Renal cortex interstitium (tissue), 15 donors: ENCODE measurements at places on chromosomes 7 and 10.

DNA sequence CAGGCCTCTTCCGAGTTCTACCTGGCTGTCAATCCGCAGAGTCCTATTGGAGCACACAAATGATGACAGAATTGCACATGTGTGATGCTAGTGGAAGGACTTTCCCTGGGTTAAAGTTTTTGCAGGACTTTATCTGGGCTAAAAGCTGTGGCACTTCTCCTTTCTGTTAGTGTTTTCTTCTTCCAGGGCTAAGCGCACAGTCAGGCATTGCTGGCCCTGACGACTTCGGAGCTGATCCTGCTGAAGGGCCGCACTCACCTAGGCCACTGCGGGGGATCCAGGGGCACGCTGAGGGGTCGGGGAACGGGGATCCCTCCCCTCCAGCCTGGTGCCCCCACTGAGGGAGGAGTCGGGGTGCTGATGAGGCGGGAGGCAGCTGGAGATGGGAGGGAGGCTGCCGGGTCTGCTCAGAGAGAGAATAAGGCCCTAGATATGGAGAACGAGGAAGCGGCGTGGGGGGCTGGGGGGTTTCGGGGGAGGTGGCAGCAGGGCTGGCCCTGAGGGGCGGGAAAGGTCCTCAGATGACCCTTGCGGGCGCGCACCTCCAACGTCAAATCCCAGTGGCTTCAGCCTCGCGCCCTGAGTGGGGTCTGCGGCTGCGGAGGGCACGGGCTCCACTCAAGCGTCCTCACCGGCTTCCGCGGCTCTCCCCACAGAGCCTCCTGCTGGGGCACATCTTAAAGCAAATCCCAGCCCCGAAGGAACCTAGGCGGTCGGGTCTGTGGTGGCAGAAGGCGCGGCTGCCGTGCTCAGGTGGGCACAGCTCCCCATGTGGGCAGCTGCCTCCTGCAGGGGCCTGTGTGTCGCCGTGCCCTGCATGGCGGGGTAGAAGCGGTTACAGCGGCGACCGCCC, 30.9 kb downstream of the AGR3 start:
- DNase-seq = no peak

DNA sequence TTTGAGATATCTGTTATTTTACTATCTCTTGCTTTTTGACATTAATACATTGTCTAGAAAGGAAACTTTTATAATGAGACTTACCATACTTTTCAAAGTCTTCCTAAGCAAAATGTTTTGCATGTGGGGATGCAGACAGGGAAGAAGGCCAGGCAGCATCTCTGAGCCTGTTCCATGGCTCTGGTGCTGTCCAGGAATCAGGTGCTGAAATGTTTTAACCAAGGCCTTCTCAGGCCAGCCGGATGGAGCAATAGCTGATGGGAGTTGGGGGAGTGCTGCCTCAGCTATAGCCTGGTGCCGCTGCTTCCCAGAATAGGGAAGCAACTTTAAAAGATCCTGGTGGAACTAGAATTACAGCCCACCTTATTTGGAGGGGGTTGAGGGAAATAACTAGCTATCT, 38.5 kb downstream of the CRTAC1 start:
- DNase-seq = peak; percentile 37

DNA sequence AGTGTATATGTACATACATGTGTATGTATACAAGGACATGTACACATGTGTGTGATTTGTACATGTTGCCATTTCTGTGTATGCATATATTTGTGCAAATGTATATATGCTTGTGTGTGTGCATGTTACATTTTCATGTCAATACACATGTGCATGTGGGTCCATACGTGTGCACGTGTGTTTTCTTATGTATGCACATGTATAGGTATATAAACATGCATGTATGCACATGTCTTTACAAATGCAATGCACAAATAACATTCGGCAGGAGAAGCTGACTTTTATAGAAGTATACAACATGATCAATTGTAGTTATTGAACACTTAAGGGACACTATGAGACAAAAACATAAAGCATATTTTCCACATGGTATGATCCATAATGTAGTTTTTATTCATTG, 307.4 kb upstream of the SEMA3C start:
- no peak for DNase-seq

DNA sequence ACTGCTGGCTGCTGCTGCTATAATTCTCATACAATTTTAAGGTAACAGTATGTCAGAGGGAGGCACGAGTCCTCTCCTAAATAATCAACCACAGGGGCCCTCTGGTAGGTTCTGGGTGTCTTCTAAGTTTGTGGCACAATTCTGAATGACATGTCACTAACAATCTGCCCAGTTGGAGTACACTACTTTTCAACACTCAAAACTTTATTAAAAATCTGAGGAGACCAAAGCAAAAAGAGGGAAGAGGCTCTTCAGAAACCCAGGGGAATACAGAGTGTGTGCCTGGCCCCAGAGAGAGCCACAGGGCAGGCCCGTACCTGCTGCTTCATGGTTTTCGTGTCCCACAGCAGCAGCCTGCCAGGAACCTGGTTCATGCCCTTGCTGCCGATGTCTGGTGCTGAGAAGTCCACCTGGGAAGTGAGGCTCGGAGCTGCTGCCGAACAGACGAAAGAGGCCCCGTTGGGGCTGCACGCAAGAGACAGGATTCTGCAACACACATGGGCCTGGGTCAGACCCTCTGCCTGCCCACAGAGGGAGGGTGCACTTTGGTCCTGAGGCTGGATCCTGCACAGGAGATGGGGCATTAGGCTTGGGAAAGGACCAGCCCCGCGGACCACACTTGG, 18.3 kb downstream of the WDR91 start:
- no peak for DNase-seq
